ENCODE measurements at places on chromosomes 2 and 18.

DNA sequence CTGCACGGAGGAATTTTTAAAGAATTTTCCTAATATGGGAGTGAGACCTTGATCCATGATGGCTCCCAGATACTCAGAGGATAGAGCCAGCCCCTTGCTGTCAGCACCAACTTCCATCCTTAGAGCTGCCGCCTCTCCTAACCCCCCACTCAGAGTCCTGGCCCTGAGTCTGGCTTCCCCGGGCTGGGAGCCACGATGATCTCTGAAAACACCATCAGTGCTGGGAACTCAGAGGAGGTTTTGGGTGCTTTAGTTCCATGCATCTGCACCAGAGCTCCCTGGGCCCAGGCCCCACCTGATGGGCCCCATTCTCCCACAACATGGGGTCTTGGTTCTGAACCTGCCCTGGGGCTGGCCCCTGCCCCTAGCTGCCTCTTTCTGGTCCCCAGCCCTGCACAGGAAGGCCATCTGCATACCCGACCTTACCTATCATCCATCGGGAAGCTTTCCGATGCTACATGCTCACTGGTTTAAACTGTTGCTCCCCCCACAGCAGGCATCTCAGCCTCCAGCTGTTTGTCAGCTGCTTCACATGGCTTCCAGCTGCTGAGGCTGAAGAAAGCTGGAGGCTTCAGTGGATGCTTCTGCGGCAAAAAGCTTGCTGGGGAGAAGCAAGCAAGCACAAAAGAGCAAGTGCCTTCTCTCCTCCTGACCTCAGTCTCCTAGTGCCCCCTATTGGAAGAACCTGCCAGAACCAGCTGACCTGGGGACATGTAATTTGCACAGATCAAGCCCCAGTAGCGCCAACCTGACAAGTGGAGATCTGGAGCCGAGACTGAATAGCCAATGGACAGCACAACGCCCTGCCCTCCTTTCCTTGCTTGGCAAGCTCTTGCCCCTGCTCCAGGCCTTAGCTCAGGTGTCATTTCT is 24.2 kb upstream of the RHOB start:
- H3K27ac ChIP-seq = no peak overlapping the region
- H3K4me1 ChIP-seq = peaks cover 5% of the 10 kb centered on the region
- H3K4me3 ChIP-seq = no peak overlapping the region
- DNase-seq = no peak
- peaks cover 22% of the 10 kb centered on the region for H3K27me3 ChIP-seq
- H3K36me3 ChIP-seq = no peaks in the 10 kb centered on the region

DNA sequence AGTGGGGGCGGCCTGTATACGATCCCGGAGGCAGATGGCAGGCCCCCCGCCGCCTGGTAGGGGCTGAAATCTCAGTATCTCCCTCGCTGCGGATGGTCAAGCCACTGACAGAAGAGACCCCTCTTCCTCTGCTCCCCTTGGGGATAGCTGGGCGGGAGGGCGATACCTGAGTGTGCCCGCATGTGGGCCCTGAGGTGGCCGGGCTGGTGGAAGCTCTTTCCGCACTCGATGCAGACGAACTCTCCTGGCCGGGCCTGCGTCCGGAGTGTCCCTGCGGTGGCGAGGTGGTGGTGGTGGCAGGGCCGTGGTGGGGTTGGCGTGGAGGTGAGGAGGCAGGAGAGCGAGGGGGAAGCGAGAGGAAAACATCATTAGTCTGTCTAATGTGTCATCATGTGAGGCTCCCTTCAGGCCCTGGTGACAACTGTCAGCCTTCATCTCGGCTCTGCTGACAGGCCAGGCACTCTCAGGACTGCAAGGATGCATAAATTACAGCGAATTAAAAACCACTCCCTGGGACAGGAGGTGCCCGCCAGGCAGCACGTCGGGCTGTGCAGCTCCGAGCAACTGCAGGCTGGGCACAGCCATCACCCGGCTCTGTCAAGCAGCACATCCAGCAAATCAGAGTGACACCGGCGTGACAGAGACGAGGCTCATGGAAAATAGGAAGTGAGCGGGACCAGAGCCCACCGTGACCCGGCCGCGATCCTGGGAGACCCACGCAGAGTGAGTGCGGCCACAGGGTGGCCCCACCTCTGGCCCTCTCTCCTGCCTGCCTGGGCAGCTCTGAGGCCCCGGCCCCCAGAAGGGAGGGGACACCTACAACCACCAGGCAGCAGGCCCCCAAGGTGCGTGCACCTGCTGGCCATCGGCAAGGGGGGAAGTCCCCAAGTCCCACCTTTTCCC is 123.5 kb downstream of the ZNF516 start:
- H3K27me3 ChIP-seq = no peaks in the 10 kb centered on the region
- no peak overlapping the region for H3K4me3 ChIP-seq
- H3K4me1 ChIP-seq = peaks cover 2% of the 10 kb centered on the region
- H3K27ac ChIP-seq = no peak overlapping the region
- no peak for DNase-seq

GRCh38 chr2:111191877-111192276 is 71.2 kb downstream of the BCL2L11 start:
- H3K4me3 ChIP-seq = no peak overlapping the region
- no peaks in the 10 kb centered on the region for H3K36me3 ChIP-seq
- H3K27me3 ChIP-seq = no peaks in the 10 kb centered on the region
- DNase-seq = no peak
- H3K27ac ChIP-seq = no peak overlapping the region

- DNase-seq = no peak
- H3K4me3 ChIP-seq = peak overlapping the region; percentile 60
- H3K27me3 ChIP-seq = peaks cover 3% of the 10 kb centered on the region
- peaks cover 2% of the 10 kb centered on the region for H3K4me1 ChIP-seq
- H3K27ac ChIP-seq = no peak overlapping the region
Measured at GRCh38 chr2:23385351-23385747, 370 bp downstream of the KLHL29 start.

GRCh38 chr2:71971493-71971892 is 176.2 kb downstream of the CYP26B1 start:
- H3K27me3 ChIP-seq = no peaks in the 10 kb centered on the region
- H3K4me3 ChIP-seq = no peak overlapping the region
- no peaks in the 10 kb centered on the region for H3K4me1 ChIP-seq
- H3K36me3 ChIP-seq = no peaks in the 10 kb centered on the region
- DNase-seq = no peak
- no peak overlapping the region for H3K27ac ChIP-seq

GRCh38 chr18:39935598-39935997 is 2019.4 kb upstream of the PIK3C3 start:
- H3K4me1 ChIP-seq = peaks cover 2% of the 10 kb centered on the region
- H3K27ac ChIP-seq = no peak overlapping the region
- no peak overlapping the region for H3K4me3 ChIP-seq
- no peak for DNase-seq

DNA sequence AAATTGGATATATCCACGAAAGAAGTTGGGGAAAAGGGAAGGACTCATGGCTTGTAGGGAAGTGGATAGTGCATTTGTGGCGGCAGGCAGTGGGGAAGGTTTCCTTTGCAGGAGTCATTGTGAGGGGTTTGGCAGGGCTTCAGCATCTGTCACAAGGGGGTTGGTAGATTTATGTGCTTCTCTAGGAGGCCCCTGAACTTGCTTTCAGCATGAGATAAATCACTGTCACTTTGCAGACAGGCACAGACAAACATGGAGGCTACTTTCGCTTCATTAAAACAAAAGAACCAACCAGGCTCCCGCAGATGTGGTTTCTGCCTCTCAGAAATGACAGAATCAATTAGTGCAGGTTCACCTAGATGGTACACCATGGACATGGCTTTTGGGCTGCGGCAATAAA is 340.7 kb downstream of the TGIF1 start:
- H3K27me3 ChIP-seq = no peaks in the 10 kb centered on the region
- no peaks in the 10 kb centered on the region for H3K36me3 ChIP-seq
- no peak for DNase-seq
- H3K27ac ChIP-seq = no peak overlapping the region
- H3K4me1 ChIP-seq = peaks cover 3% of the 10 kb centered on the region
- H3K4me3 ChIP-seq = no peak overlapping the region

DNA sequence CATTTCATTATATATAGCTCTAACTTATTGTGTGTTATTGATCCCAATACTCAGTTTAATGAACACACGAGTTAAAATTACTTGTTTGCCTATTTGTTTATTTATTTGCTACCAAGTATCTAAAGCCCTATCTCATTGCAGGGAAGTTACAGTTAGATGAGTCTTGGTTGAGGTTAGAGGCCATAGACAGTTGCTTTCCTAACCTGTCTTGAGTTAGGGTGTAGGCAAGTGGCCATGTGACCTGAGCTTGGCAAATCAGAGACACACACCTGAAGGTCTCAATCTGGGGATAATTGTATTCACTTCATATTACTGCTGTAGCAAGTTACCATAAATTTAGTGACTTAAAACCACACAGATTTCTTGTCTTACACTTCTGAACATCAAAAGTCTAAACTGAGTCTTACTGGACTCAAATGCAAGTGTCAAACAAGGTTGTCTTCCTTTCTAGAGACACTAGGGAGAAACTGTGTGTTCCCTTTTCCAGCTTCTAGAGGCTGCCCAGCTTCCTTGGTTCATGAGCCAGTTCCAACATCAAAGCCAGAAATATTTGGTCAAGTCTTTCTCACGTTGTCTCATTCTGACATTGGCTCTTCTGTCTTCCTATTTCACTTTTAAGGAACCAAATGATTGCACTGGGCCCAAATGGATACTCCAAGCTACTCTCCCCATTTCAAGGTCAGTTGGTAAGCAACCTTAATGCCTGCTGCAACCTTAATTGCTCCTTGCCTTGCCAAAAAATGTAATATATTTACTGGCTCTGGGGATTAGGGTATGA is 39.7 kb downstream of the COL3A1 start:
- H3K4me3 ChIP-seq = no peak overlapping the region
- no peak overlapping the region for H3K27ac ChIP-seq
- no peaks in the 10 kb centered on the region for H3K4me1 ChIP-seq
- no peak for DNase-seq
- H3K36me3 ChIP-seq = no peaks in the 10 kb centered on the region
- H3K27me3 ChIP-seq = no peaks in the 10 kb centered on the region

- H3K27ac ChIP-seq = no peak overlapping the region
- no peak for DNase-seq
- H3K36me3 ChIP-seq = no peaks in the 10 kb centered on the region
- H3K4me1 ChIP-seq = no peaks in the 10 kb centered on the region
Measured at GRCh38 chr2:114937366-114937930, 495.0 kb downstream of the DPP10 start.

GRCh38 chr2:229244975-229245374 is 26.1 kb downstream of the PID1 start:
- H3K4me1 ChIP-seq = no peaks in the 10 kb centered on the region
- DNase-seq = no peak
- no peaks in the 10 kb centered on the region for H3K36me3 ChIP-seq
- H3K4me3 ChIP-seq = no peak overlapping the region
- no peaks in the 10 kb centered on the region for H3K27me3 ChIP-seq

DNA sequence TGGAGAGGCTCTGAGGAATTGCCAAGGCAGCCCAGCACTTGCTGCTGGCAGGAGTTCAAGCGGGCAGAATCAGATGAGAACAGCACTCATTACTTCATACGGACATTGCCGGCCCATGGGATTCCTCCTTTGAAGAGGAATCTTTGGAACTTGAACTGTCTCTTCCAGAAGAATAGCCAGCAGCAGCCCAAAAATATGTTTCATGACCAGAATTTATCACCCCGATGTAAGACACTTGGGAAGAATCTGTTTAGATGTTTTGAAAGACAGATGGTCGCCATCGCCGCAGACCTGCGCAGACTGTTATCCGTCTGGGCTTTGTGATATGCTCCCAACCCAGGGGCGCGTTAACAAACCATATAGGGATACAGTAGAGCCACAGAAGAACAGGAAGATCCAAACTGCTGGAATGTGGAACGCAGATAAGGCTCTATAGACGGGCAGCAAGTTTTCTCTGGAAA is 3.7 kb upstream of the ADI1 start:
- peaks cover 8% of the 10 kb centered on the region for H3K27me3 ChIP-seq
- H3K4me3 ChIP-seq = no peak overlapping the region
- H3K36me3 ChIP-seq = no peaks in the 10 kb centered on the region

GRCh38 chr18:76453057-76453561 is 41.9 kb downstream of the ZNF516 start:
- H3K27ac ChIP-seq = peak overlapping the region; percentile 13
- H3K4me1 ChIP-seq = peaks cover 74% of the 10 kb centered on the region
- H3K4me3 ChIP-seq = no peak overlapping the region
- DNase-seq = no peak

GRCh38 chr2:109254174-109254904 is 125.3 kb downstream of the SH3RF3 start:
- no peak overlapping the region for H3K27ac ChIP-seq
- H3K4me3 ChIP-seq = no peak overlapping the region
- H3K27me3 ChIP-seq = no peaks in the 10 kb centered on the region
- DNase-seq = no peak
- H3K36me3 ChIP-seq = no peaks in the 10 kb centered on the region
- no peaks in the 10 kb centered on the region for H3K4me1 ChIP-seq

- DNase-seq = no peak
- H3K27ac ChIP-seq = no peak overlapping the region
- no peaks in the 10 kb centered on the region for H3K36me3 ChIP-seq
- H3K4me3 ChIP-seq = peak overlapping the region; percentile 60
- H3K27me3 ChIP-seq = peaks cover 27% of the 10 kb centered on the region
- H3K4me1 ChIP-seq = peaks cover 2% of the 10 kb centered on the region
Measured at GRCh38 chr2:23385748-23386338, 864 bp downstream of the KLHL29 start.

GRCh38 chr2:130963849-130964793 is 127.4 kb downstream of the ARHGEF4 start:
- H3K4me1 ChIP-seq = no peaks in the 10 kb centered on the region
- no peaks in the 10 kb centered on the region for H3K36me3 ChIP-seq
- DNase-seq = peak; percentile 49
- peaks cover 84% of the 10 kb centered on the region for H3K27me3 ChIP-seq
- H3K4me3 ChIP-seq = peak overlapping the region; percentile 75

- no peaks in the 10 kb centered on the region for H3K36me3 ChIP-seq
- H3K4me1 ChIP-seq = no peaks in the 10 kb centered on the region
- DNase-seq = no peak
- H3K27ac ChIP-seq = no peak overlapping the region
Measured at GRCh38 chr2:44371445-44371844, 9.7 kb downstream of the CAMKMT start.

GRCh38 chr2:96577501-96577900 is 40.9 kb downstream of the ARID5A start:
- no peak overlapping the region for H3K27ac ChIP-seq
- H3K4me1 ChIP-seq = no peaks in the 10 kb centered on the region
- DNase-seq = no peak

Measured in neuronal stem cell (in vitro differentiated cells).